ENCODE measurements at places on chromosomes 1 and 21. TPM values are rescaled to one million over a fixed set of nuclear protein-coding genes. Genes with fewer than 3 reads are reported as not detected.
A peak's percentile ranks its signal among the peaks of the same experiment; 100 is the strongest.

DNA sequence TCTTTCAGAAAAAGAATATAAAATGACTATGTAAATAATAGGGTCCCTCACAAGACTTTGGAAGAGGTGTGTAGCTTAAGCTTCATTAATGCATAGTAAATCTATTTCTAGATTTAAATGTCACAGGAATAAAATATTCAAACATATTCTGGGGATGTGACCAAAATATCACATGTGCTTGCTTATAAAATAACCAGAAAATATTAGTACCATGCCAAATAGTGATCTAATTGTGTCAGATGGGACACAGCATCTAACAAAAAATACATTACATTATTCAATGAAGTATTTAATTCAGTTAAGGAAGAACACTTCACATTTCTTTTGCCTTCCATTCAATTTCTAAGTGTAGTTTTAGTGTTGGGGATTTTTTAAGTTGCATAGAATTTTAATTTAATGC, 179.5 kb downstream of the LRRC40 start:
- no peak for DNase-seq

GRCh38 chr21:27704567-27705166, 737.8 kb upstream of the ADAMTS5 start:
- no peak for DNase-seq

DNA sequence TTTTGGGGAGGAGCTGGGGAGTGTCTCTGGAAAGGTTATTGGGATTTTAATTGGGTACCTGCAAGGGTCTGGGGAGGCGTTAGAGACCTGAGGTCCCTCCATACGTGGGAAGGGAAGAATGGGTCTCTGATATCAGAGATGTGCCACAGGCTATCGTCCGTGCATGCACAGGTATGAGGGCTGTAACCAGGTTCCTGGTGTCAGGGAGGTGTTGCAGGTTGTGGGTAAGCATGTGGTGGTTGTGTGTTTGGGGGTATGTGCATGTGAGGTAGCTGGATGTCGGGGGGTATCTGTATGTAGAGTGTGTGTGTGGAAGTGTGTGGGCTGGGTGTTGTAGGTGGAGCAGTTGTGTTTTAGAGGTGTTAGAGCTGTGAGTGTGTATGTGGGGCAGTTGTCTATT, 8.3 kb downstream of the AHDC1 start:
- DNase-seq: no peak

DNA sequence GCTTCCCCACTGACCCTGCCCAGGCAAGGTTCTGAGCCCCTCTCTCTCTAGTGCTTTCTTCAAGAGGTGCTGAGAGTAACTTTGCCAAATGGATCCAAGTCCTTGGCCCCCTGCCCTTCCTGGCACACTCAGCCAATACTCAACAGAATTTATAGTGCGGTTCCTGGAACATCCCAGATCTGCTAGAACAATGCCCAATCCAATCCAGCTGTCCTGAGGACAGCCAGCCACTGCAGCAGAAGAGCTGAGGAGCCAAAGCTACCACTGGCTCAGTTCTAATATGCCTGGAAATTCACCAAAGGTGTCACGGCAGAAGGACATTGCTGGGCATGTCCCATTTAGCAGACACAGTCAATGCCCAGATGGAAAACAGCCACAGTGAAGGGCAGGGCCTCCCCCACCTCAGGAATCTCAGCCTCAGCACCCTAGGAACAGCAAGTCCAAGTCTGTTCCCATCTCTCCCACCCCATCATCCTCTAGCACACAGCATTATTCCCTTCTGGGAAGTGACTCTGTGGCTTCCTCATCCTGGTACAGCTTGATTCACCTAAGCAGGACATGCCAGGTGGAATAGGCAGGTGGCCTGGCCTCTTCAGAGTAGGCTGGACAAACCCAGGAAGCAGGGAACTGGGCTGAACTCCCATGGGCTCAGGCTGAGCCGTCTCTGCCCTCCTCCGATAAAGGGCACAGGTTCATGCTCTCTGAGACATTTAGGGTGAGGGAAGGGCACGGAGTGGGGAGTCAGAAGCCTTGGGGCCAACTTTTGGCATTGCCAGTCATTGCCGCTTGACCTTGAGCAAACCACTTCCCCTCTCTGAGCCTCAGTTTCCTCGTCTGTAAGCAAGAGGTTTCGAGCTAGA, 24.6 kb downstream of the PMVK start:
- peak; percentile 53 for DNase-seq

DNA sequence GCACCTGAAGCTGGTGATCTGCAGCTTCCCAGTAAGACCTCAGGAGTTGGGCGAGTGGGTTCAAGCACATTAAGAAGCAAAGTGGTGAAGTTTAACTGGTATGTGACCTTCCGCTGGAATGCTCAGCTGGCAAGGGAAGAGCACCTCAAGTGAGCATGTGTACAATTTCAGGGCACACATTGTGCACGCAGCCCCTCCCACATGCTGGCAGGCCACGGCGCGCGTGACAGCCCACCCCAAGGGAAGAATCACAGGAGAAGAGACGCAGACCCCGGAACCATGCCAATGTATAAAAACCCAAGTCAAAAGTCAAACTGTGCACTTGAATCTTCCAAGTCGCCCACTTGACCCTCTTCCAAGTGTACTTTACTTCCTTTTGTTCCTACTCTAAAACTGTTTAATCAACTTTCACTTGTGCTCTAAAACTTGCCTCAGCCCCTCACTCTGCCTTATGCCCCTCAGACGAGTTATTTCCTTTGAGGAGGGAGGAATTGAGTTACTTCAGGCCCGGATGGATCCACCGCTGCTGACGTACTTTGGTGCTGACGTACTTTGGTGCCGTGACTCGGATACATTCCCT, 20.0 kb downstream of the LRRC3 start:
- no peak for DNase-seq

- no peak for DNase-seq
Measured at GRCh38 chr1:180244840-180245239, 14.8 kb downstream of the LHX4 start.

- DNase-seq: no peak
Measured at GRCh38 chr1:193062698-193063463, 3.5 kb downstream of the RO60 start.

Gene UBXN10
- not detected for total RNA-seq

Gene IARS2
- 64.9 TPM for total RNA-seq

Gene CFAP107
- total RNA-seq: not detected

Gene KCNA2
- 0.17 TPM for total RNA-seq

Gene PTAFR
- not detected for total RNA-seq

Data from chondrocyte (in vitro differentiated cells).